ENCODE measurements at places on chromosomes 4 and X. TPM values are rescaled to one million over a fixed set of nuclear protein-coding genes. Genes with fewer than 3 reads are reported as not detected.

DNA sequence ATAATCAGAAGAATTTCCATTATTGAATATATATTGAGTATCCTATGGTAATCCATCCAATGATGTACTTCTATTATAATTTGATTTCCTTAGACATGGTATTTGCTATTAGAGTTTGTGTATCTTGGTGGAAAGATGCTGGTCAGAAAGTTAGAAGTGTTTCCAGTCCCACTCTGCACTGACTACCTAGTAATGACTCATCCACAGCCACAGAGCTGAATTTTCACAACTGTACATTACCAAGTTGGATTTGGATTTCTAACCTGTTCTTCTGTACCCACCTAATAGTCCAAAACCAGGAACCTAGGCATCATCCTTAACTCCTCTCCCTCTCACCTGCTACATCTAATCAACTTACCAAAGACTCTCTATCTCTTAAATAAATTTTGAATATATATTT is 145.4 kb downstream of the REELD1 start:
- DNase-seq: no peak

- no peak for DNase-seq
Measured at GRCh38 chr4:85741381-85741780, 266.4 kb downstream of the ARHGAP24 start.

DNA sequence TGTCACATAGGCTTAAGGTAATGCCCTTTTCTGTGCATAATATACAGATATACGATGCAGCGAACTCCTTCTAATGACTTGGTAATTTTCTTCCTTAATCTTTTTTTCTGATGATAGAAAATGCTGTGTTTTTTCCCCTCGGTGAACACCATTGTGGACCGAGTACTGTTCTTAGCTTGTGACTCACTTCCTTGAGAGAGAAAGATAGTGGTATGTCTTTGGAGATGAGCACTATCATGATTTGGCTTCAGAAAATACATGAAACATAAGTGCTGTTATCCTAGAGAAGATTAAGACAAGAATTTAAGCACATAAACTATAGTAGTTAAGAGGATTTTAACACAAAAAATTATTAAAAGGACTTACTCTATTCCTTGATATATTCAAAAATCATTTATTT is 63.9 kb downstream of the RS1 start:
- DNase-seq: no peak

DNA sequence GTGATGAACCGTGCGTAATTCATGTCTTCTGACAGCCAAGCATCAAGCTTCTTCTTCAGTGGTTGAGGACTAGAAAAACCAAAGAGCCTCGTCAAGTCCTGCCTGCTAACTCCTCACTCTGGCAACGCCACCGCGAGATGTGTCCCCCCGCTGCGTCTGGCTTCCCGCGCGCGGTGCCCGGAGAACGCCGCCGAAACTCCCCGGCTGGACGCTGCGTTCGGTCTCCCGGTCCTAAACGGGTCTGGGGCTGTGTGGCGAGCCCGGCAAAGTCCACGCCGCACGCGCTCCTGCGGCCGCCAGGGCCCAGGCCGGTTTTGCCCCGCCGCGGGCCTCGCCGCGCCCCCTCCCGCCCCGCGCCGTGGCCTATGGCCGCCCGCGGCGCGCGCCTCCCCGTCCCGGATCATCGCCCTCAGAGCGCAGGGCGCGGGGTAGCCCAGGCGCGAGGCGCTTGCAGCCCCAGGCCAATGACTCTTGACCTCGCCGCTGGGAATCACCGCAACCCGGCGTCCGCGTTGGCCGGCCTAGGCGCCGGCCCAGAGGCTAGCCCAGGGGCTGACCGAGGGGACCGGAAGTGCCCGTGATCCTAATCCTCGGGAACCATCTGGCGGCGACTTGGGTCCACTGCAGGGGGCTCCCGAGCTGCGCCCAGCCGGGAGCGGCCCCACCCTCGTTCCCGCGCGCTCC is at the start of gene AADAT:
TSS of gene AADAT (minus strand) at position 289 of the 684 bp plus-strand sequence. CDS start at position 23, 266 bp downstream.
- peak; percentile 61 for DNase-seq

The CXCL3 gene
- total RNA-seq: 0.53 TPM

The MAGEA2B gene
- total RNA-seq: 3.2 TPM

The FGF16 gene
- total RNA-seq: not detected

DNA sequence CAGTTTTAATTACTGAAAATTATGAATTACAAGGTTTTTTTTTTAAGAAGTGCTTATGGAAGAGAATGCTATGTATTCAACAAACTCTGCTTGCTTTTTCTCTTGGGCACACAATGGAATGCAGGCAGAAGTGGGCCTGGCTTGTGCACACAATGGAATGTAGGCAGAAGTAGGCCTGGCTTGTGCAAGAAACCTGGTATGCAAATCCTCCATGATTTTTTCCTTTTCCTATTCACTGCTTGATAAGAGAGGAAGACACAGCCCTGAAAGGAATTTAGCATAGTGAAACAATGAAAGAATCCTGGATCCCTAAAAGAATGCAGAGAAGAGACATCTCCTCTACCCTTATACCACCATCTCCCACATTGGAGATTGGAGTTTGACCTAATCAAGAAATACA is 138.4 kb downstream of the COL25A1 start:
- no peak for DNase-seq
